GM13976 (cell line): ENCODE measurements at places on chromosomes 11 and 22.

- no peak for DNase-seq
Measured at GRCh38 chr11:115745066-115745465, 240.9 kb upstream of the CADM1 start.

GRCh38 chr11:43943931-43944751 lies 1.7 kb downstream of the C11orf96 start:
- DNase-seq, result no peak

DNA sequence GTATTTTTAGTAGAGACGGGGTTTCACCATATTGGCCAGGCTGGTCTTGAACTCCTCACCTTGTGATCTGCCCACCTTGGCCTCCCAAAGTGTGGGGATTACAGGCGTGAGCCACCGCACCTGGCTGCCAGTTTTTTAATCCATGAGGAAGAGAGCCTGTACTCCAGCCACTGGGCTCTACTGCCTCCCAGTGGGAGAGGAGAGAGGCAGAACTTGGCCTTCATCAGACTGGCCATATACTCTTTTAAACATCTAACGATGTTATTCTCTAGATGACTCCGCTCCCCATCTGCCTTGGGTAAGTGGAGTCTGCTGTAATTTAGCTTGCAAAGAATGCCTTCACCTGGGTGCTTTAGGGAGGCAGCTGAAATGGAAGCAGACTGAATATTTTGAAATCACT lies 34.6 kb downstream of the SLC6A5 start:
- DNase-seq, result no peak

- DNase-seq, result no peak
Measured at GRCh38 chr22:39592081-39593065, 21.8 kb downstream of the CACNA1I start.

- DNase-seq, result peak; percentile 88
Measured at GRCh38 chr11:848380-848931, 5.8 kb downstream of the TSPAN4 start.

DNA sequence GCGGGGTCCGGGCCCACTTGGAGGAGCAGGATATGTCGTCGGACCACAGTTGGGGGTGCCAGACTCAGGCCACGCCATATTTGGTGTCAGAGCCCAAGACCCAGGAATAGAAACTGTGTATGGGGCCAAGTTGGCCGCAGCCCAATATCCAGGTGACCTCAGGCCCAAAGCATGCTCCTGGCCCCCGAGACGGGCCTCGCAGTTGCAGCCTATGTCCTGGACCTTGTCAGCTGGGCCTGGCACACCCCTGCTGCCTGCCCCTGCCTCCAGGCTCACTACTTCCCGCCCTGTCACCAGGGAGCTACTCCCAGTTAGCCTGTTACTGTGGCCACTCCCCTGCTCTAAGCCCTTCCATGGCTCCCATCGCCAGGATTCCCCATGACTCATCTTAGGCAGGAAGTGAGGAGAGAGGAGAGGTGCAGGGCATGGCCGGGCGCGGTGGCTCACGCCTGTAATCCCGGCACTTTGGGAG lies 23.1 kb downstream of the A4GALT start:
- DNase-seq, result no peak

DNA sequence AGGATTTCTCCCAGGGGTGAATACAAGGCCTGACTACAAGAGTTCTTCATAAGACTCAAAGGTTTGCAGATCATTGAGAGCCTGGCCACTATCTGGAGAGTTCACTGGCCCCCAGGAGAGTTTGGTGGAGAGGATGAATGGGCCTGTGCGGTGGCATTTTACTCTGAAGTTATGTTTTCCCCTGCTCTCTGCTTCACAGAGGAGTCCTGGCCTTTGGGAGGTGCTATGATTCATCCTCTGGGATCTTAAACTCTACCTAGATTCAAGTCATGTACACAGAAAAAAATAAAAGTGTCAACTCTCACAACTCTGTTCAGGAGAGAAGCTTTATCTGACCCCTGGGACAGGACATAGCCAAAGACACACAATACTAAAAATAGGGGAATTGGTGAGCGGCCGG lies 159.1 kb upstream of the CARD18 start:
- DNase-seq, result no peak

GRCh38 chr11:115710426-115710825 lies 206.2 kb upstream of the CADM1 start:
- DNase-seq, result no peak

DNA sequence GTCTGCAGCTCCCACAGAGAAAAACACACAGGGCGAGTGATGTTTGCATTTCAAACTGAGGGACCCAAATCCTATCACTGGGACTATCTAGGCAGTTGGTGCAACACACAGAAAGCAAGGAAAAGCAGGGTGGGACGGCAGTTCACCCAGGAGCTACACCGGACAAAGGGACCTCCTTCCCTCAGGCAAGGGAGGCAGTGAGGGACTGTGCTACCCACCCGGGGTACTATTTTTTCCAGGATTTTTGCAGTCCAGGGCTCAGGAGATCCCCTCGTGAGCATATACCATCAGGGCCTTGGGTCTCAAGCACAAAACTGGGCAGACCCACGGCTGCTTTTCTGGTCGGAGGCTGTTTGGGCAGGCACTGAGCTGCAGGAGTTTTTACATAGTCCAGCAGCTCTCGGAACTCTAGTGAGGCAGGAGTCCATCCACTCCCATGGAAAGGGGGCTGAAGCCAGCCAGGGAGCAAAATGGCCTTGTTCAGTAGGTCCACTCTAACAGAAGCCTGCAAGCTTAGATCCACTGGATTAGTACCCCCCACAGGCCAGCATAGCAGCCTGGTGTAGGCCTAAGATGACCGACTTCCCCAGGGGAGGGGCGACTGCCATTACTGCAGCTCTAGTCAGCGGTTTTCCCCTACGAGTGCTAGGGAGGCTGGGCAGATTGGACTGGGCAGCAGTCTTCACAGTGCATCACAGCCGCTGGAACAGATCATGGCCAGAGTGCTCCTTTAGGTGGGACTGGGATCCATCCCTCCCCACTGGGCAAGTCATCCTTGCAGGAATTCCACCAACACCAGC lies 28.2 kb downstream of the CARD18 start:
- no peak for DNase-seq

- DNase-seq, result no peak
Measured at GRCh38 chr11:86395061-86395551, 20.4 kb downstream of the CCDC81 start.

GRCh38 chr22:50571264-50572175 lies 6.7 kb downstream of the CPT1B start:
- DNase-seq, result peak; percentile 21

DNA sequence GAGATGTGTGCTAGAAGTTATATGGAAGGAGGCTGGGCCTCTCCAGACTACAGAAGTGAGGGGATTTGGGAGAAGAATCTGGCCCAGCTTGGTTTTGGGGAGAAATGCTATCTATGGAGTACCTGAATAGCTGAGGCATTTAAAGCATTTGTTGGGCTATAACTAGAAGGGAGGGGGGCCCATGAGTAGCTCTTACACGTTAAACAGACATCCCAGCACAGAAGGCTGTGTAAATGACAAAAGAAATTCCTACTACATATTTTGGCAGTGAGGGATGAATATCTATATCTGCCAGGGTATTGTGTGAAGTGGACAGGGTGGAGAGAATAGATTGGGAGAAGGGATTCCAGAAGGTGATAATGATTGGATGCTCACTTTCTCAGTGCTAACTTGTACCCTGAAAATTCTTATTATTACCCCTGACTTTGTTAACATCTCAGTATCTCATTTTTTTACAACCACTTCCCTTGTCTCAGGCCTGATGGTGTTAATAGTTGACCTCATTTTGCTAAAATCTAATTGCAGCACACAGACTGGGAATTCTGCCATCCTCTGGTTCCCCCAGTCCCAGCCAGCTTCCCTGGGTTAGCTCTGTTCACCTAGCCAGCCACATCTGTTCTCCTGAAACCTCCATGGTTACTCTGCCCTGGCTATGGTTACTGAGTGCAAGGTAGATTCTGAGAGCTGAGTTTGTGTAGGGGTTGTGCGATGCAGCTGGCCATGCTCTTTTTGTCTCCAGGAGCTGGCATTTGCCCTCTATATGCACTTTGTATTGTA lies 28.8 kb upstream of the RRM1 start:
- no peak for DNase-seq

- DNase-seq, result no peak
Measured at GRCh38 chr11:128889657-128890213, 1.4 kb upstream of the KCNJ5 start.

DNA sequence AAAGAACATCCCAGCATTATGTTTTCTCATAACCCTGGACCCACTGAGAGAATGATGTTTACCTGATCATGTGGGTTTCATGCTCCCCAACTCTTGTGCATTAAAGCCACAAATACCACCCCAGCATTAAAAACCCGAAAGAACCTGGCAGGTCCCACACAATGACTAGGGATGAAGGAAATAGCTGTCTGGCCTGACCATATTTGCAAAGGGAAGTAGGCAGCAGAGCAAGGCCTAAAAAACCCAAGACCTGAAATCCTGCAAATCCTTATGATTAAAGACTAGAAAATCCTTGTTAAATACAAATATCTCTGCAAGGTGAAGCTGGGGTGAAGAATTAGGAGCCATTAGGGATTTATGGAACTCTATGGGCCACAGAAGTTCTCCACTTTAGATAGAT lies 23.7 kb downstream of the PAK1 start:
- DNase-seq, result no peak

GRCh38 chr11:555780-556661 lies 4.5 kb downstream of the LMNTD2 start:
- DNase-seq, result no peak

DNA sequence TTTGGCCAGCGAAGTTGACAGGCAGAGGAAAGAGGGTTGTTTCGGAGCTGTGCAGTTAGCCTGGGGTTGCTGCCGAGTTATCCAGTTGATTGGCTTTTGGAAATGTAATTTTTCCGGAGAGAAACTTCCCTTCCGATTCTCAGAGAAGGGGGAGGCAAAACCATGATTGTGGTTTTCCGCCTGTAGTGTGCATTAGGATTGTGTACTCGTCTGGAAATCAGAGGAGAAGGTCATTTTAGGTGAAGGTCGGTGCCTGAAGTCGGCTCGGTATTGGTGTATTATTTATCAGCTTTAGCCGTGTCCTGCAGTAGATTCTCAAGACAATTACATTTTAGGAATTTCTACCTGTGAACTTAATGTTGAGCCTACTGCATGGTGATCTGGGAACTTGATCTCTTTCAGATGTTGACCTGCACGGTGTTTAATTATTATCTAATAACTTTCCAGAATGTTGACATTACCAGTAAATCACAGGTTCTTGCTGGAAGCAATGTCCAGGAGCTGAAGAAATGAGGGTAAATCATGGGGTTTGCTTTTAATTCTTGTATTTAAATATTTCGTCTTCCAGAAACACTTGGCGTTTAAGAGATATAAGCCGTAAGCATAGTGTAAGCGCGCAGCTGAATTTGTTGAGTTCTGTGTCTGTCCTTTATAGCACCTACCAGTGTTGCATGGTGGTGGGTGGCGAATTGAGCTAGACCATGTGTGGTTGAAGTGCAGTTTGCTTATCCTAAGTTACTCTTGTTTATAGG lies 1.3 kb downstream of the ARHGEF12 start:
- DNase-seq, result no peak
